ENCODE measurements at places on chromosomes 6 and 20. TPM values are rescaled to one million over a fixed set of nuclear protein-coding genes. Genes with fewer than 3 reads are reported as not detected.

The KIF13A gene
- total RNA-seq = 57.2 TPM

The WFDC10B gene
- not detected for total RNA-seq

The LRRC73 gene
- total RNA-seq = 0.65 TPM

The COL20A1 gene
- total RNA-seq = not detected

The CCR6 gene
- not detected for total RNA-seq

The PRPH2 gene
- total RNA-seq = 0.48 TPM
